Urinary bladder (tissue), 4 donors: ENCODE measurements at places on chromosomes 11 and 22. TPM values are rescaled to one million over a fixed set of nuclear protein-coding genes. Genes with fewer than 3 reads are reported as not detected.

HTR3B gene
- polyA plus RNA-seq: not detected

PTH gene
- polyA plus RNA-seq: not detected

KDM4E gene
- polyA plus RNA-seq: not detected

POU2AF3 gene
- polyA plus RNA-seq: 7.7 TPM

RFPL1 gene
- polyA plus RNA-seq: not detected

SPTY2D1 gene
- polyA plus RNA-seq: 8.9 TPM
